ENCODE measurements at places on chromosomes 4 and X.
A peak's percentile ranks its signal among the peaks of the same experiment; 100 is the strongest.

DNA sequence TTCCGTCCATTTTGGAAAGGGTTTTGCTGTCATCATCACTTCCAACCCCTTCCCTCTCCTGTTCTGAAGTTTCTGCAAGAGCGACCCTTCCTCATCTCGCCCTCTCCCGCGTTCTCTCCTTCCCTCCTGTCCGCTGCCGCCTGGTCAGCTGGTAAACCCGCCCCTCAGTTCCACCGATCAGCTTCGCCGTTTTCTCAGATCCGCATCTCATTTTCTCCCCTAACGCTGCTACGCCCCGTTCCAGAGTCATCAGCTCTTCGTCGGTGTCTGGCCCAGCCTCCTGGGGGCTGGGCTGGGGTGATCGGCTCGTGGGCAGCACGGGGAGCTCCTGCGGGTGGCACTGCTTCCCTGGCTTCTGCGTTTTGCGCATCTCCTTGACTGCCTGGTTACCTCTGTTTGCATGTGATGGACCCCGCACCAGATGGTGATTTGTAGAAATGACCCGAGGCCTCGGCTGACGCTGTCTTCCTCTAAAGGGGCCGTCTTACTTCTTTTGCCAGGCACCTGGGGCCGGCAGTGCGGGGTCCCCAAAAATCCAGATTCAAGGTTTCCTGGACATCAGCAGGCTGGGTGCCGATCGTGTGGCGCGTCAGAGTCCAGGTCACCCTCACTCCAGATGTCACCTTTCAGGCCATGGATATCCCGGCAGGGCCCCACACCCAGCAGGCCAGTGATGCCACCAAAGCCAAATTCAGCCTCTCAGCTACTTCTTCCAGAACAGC lies 13.4 kb downstream of the CTBP1 start:
- no peak for DNase-seq

- no peak for DNase-seq
Observed at GRCh38 chr4:55330241-55330640, 15.8 kb upstream of the SRD5A3 start.

DNA sequence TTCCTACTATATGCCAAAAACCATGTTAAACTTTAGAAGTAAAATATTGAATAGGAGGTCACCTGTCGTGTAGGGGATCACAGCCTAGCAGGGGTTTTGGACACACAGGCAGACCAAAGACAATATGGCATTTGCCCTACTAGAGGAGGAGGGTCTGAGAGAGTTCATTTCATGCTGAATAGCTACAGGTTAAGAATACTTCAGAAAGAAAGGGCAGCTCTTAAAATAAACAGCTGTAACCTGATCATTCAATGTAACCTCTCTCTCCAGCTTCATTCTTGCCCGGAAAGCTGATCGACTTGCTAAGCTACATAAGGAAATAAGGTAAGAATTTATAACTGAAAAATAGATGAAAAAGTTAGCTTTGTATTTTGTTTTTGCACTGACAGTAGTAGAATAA lies 79.9 kb downstream of the MAOA start:
- no peak for DNase-seq

DNA sequence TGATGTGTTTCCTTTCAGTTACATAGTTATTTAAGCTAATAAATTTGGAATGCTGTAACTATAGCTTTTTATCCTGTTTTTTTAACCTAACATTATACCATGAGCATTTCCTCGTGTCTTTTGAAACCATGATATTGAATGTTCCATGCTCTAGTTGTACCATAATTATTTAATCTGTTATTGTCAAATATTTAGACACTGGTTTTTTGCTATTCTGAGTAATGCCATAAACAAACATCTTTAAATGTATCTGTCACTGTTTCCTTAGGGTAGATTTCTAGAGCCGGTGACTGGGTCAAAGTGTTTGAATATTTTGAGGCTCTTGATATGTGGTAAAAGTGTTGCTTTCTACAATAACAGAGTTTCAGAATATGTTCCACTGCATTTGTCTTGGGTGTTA lies 5.4 kb downstream of the IGBP1 start:
- no peak for DNase-seq

DNA sequence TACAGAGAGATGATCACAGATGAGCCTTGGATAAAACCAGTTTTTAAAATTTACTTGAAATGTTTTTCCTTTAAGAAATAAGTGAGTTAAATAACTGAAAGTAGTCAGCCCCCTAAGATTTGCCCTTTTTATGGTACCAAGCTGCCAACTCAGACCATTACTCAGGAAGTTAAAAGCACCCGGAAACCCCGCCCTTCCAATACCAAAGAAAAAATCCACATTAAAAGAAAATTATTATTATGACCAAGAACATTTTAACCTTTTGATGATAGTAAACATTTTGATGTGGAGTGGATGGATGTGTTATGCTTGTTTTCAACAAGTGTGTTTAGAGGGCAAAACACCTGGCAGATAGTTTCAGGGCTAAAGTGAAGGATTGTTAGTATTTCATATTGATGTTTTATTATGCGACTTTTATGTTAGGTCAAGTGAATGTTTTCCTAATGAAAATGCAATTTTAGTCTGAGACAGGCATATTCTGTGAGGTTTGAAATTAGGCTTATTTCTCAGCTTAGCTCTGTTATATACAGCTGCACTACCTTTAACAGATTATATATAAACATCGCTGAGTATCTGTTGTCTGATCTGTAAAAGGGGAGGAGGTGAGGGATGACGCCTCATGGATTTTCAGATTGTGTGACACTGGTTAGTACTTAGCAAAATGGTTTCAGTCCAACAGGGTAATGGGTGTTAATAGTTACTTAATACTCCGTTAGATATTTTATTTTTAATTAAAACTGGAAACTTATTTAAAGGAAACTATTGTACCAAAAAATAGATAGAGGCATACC lies 89.0 kb downstream of the KDM6A start:
- no peak for DNase-seq

- DNase-seq, result no peak
Observed at GRCh38 chr4:135177321-135177720, 975.7 kb upstream of the PABPC4L start.

- DNase-seq, result no peak
Observed at GRCh38 chr4:83677656-83678055, 141.7 kb downstream of the GPAT3 start.

- no peak for DNase-seq
Observed at GRCh38 chr4:137853424-137853823, 321.1 kb upstream of the PCDH18 start.

- DNase-seq, result no peak
Observed at GRCh38 chr4:37471971-37472370, 214.2 kb downstream of the RELL1 start.

- DNase-seq, result no peak
Observed at GRCh38 chr4:157225096-157225495, 4.6 kb downstream of the GRIA2 start.

GRCh38 chr4:145808021-145808650 lies 128.2 kb downstream of the C4orf51 start:
- peak; percentile 91 for DNase-seq

DNA sequence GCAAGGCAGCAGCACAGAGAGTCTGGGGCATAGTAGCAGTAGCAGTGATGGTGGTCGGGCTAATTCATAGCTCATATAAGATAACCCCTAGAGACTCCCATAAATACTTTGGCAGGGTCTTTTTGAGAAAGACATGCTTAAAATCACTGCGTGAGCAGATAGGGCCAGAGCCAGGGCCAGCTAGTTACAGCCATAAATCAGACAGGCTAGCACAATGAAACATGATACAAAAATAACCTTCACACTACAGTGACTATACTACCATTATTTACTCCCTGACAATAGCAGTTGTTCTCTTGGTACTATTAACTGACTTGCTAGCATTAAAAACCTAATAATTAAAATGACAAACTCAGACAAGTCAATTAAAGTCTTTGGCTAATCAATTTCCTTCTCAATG lies 295.9 kb downstream of the SMARCA1 start:
- no peak for DNase-seq

GRCh38 chrX:137401092-137401491 lies 164.8 kb upstream of the ZIC3 start:
- no peak for DNase-seq

- DNase-seq, result no peak
Observed at GRCh38 chrX:41095908-41096307, 10.7 kb downstream of the USP9X start.

GRCh38 chr4:47374477-47374876 lies 89.0 kb downstream of the COMMD8 start:
- DNase-seq, result no peak

GRCh38 chr4:43471950-43472349 lies 579.4 kb downstream of the GRXCR1 start:
- DNase-seq, result no peak

DNA sequence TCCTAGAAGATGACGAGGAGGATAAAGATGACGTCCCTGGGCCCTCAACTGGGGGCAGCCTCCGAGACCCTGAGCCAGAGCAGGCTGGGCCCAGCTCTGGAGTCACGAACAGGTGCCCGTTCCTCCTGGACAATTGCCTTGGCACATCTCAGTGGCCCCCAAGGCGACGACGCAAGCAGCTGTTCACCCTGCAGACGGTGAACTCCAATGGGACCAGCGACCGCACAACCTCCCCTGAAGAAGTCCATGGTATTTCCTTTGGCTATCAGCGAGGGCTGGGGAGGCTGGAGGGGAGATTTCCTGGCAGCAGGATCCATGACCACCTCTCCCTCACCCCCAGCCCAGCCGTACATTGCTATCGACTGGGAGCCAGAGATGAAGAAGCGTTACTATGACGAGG lies 11.9 kb downstream of the USP11 start:
- DNase-seq, result no peak

DNA sequence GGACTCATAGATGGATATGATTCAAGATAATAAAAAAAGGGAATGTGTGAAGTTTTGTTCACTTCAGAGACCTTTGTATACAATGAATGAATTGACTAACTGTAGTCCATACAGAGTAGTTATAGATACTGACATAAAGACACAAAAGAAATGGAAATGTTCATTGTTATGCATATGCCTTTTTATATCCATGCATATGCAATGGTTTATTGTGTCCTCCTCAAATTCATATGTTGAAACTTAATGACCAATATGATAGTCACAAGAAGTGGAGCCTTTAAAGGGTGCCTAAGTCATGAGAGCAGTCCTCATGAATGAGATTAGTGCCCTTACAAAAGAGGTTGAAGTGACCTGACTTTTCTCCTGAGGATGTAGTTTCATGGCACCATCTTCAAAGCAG lies 467.5 kb upstream of the NDST4 start:
- DNase-seq, result no peak

DNA sequence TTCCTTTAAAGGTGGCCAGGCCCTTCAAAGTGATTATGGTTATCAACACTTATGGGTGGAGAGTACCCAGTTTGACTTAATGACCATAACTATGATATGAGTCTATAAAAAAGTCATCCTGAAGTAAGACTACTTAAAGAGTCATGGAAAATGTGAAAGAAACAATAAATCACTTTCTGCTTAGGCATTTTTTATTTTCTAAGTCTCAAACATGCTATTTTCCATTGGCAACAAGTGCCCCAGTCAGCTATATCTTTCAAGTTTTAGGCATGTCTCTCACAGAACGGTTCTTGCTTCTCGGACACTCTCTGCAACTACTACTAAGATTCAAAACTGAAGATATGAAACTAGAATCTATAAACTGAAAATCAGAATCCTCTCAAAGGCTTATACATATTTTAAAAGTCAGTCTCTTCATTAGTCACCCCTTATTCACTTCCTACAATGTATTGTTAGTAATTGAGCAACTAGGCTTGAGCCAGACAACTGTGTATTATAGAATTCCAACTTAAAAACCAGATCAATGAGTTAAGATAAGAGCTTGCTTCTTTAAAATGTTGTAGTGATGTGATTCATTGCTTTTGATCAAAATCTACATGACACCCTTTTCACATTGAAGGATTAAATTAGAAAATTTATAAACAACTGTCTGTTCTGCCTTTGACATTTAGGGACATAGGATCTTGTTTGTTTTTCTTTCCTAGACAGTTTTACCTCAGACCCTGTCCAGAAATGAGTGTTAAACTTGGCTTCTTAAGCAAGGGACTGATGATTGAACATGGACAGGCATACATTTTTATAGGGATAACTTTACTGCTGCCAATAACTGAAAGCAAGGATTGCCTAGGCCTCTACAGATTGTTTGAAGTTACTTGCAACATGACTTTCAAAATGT lies 2.9 kb downstream of the ANTXR2 start:
- DNase-seq, result no peak

DNA sequence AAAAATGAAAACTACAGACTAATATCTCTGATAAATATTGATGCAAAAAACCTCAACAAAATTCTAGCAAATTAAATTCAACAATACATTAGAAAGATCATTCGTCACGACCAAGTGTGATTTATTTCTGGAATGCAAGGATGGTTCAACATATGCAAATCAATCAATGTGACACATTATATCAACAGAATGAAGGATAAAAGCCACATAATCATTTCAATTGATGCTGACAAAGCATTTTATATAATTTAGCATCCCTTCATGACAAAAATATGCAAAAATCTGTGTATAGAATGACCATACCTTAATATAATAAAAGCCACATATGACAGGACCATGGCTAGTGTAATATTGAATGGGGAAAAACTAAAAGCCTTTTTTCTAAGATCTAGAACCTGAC lies 457.2 kb upstream of the SPANXN1 start:
- no peak for DNase-seq

GRCh38 chr4:173469622-173470021 lies 60.4 kb downstream of the HAND2 start:
- DNase-seq, result no peak

- no peak for DNase-seq
Observed at GRCh38 chr4:165873298-165874071, 448 bp downstream of the TLL1 start.

DNA sequence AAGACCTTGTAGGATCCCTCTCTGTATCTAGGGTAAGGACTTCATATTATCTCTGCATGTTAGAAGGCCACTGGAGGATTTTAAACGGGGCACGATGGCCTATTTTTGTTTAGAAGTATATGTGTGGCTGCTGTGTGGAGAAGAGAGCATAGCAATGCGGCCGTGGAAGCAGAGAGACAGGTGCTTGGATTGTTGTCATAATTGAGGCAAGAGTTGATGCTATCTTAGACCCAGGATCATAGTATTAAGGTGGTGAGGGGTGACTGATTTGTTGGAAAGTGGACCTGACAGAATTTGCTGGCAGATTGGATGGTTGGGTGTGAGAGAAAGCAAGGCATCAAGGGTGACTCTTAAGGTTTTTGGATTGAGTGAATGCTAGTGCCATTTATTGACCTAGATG lies 63.4 kb downstream of the CCKAR start:
- no peak for DNase-seq

DNA sequence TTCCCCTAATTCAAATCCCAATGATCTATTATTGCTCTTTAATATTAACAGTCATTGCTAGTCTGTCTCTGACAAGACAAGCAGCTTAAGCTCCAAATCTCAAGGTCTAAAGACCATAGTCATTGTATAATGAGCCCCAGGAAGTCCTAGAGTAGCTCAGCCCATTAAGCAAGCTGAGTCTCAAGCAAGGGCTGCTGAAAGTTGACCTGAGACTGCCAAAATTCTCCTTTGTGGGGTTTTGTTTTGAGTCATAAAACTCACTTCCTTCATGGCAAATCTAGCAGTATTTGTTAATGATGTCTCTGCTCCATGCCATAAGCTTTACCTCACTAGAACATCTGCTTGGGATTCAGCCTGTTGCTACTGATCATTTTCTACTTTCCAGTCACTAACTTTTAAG lies 313.2 kb downstream of the ANTXR2 start:
- no peak for DNase-seq

All from amniotic stem cell (primary cell).